Stimulated activated CD8-positive, alpha-beta memory T cell treated with anti-CD3 and anti-CD28 coated beads, Interleukin-15, amount 100 ng/mL, for 4 hours (primary cell): ENCODE measurements at places on chromosomes 4 and X.

GRCh38 chr4:123411514-123411913 lies 14.9 kb downstream of the SPRY1 start:
- DNase-seq, result no peak

DNA sequence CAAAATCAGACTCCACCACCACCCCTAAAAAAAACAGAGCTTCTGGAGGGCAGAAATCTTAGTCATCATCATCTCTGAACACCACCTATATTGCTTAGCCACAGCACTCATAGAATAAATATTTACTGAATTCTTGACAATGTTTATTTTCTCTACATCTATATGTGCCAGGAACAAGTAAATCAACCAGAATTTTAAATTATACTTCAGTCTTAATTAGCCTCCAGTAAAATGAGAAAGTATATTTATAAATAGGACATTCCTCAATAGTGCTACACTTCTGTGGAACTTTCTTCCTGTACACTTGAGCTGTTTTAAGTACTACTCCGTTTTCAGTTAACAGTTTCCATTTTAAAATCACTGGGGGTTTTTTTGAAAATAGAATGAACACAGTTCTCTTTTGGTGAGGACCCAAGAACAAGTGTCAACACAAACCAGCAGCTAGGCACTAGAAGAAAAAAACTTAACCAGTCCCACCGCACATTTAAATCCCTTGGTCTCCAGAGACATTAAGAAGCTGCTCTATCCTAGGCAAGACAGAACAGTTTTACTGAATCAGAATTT lies 25.5 kb downstream of the SMIM14 start:
- DNase-seq, result no peak

DNA sequence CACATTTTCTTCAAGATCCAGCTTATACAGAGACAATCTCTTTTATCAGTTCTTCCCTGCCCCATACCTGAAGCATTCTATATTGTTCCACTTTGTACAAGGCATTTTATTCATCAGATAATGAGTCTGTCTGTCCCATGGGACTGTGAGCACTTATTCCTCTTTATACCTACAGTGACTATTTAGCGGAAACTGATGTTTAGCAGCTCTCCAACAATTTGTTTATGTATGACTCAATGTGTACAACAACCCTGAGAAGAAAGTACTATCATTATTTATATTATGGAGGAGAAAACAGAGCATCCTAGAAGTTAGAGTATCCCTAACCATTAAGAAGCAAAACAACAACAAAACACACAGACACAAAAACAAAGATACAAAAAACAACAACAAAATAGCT lies 306.5 kb downstream of the PRDM5 start:
- DNase-seq, result no peak

GRCh38 chrX:68828740-68829581 lies at the start of gene EFNB1:
TSS of gene EFNB1 (plus strand) at chrX:68829021. CDS start at chrX:68829777, 756 bp downstream.
- DNase-seq, result peak; percentile 74

GRCh38 chr4:122662701-122663100 lies 41.8 kb upstream of the IL21 start:
- no peak for DNase-seq

- no peak for DNase-seq
Observed at GRCh38 chr4:21596521-21596920, 352.1 kb downstream of the KCNIP4 start.

- no peak for DNase-seq
Observed at GRCh38 chr4:17740702-17741101, 40.7 kb downstream of the FAM184B start.
